ENCODE measurements at places on chromosomes 2 and 18.

- DNase-seq = no peak
Observed at GRCh38 chr2:209762563-209762962, 9.1 kb upstream of the UNC80 start.

- DNase-seq = no peak
Observed at GRCh38 chr2:190795686-190796085, 84.9 kb upstream of the GLS start.

- peak; percentile 60 for DNase-seq
Observed at GRCh38 chr2:153478289-153479261, at the start of gene RPRM. Gene RPRM (minus strand): TSS chr2:153478762. CDS start chr2:153478565, 197 bp downstream.

DNA sequence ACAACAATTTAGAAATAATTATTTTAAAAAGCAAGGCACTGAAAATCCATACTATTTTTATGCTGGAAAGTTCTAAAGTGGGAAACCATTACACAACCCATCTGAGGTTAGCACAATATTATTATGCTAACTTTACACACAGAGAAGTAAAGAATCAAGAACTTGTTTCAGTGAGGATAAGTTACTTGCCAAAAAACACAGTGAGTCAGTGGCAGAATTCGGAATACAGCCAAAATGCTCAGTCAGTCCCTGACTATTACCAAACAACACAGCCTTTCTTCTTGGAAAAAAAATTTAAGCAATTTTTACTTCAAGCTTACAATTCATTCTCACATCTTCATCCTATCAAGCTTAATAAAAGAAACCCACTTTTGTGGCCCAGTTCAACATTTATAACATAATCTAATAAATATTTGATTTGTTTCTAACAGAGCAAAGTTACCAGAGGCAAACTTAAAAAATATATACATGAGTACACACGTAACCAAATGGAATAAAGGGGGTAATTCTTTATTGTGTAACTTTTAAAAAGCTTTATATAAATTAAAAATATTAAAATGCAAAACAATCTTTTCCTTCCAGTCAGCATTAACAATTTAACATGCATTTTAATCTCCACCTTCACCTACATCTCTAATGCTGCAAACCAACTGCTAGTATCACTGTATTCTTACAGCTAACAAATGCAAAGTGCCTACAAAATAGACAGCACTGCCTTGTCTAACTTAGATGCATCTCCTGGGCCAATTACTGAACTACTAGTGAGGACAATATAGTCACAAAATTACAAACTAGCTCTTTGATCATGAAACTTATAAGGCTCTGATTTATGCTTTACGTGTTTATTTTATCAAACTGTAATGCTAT, 55.2 kb downstream of the CCDC88A start:
- peak; percentile 98 for DNase-seq

DNA sequence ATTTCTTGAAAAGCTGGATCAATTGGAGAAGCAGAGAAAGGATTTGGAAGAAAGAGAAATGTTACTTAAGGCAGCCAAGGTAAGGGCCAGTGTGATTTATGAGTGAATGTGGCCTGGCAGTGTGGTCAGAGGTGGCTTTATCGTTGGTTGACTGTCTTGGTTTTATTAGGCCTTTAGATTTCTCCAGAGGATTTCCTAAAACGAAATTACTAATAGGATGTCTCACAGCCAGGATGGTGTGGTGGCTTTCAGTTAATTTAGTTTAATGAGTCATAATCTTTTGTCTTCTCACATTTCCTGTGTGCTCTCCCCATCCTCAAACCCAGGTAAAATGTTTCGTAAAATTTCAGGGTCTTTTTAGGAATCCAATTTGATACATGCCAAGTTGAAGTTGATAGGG, 100.8 kb downstream of the TAF4B start:
- no peak for DNase-seq

DNA sequence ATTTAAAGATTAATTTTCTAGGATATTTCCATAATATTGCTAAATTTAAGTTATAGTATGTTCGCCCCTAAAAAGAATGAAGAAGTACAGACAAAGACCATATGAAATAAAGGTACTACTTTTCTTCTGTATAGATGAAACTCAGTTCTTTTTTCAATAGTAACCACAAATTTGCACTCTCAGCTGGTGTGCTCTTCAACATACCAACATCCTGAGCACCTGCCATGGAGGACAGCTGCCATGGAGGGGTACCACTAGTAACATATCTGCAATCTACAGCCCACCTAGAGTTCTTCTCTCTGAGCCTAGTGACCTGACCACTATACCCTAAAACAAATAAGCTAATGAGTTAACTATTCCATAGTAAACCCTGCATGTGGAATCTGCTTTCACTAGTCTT, 36.8 kb upstream of the ERCC3 start:
- no peak for DNase-seq

DNA sequence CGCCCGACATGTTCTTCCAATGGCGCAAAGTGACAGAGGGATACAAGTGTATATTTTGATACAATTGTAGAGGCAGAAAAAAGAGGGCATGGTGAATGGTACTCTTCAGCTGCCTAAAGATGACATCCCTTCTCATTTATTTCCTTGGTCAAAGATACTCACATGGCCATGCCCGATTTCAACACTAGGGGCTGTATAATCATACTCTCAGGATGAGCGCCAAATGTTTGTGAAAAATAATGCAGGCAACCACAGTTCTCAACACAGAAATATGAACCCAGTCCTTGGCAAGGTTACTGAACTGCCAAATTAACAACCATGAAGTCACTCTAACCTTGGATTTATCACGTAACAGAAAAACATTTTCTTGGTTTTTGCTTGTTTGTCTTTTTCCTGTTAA, 204.4 kb downstream of the CCDC102B start:
- no peak for DNase-seq

DNA sequence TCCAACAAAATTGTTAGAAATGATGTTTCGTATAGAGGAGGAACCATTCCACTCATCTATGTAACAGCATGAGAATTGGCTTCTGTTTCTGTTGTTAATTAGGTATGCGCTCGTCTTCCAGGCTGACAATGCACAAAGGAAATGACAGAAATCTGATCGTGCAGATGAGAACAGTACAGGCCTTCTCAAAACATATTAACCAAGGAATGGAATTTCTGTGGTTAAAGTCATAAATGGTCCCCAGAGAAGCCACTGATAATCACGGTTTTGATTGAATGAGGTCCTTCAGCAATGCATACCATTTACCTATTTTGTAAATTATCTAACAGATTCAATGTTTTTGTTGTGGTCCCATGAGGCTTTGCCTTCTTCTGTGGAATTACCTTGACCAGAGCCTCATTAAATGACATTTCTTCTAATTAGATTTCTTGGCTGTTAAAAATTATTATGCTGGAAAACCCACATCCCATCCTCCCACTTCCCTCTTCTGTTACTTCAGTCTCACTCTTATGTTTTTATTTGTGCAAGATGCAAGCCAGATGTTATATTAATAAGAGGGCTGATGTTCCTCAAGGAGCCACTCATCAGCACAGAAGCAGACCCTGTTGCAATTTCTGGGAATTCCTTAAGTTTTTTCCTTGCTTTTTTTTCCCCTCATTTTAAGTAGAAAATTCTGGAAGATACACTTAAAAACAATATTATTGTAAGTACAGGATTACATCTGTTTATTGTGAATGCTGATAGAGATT, 395.8 kb downstream of the PID1 start:
- peak; percentile 25 for DNase-seq

DNA sequence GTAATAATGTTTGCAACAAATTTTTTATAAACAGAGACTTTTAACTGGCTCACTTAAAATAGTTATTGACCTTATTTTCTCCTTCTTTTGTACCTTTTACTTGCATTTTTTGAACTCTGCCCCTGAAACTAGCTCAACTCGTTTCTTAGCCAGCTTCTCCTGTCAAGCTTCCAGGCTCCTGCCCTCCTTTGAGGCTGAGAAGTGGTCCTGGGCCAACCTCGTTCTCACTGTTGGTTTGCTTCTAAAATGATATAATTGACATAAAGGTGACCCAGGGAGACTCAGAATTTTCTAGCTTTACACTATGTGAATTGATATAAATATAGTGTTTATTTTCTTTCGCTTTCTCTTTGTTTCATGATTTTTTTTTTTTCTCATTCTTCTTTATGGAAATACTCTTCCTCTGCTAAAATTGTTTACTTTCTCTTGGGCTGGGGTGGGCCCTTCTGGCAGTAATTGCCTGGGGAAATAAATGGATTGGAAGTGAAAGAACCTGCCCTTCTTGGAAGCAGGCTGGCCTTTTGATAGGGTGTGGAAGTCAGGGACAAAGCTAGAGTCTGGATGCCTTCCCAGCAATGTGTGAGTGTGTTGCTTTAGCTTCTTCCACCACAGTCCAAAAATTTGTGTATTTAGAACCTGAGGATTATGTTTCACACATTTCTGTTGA, 30.7 kb downstream of the GPD2 start:
- peak; percentile 65 for DNase-seq

GRCh38 chr2:27884601-27885000, 5.6 kb downstream of the RBKS start:
- DNase-seq = no peak

DNA sequence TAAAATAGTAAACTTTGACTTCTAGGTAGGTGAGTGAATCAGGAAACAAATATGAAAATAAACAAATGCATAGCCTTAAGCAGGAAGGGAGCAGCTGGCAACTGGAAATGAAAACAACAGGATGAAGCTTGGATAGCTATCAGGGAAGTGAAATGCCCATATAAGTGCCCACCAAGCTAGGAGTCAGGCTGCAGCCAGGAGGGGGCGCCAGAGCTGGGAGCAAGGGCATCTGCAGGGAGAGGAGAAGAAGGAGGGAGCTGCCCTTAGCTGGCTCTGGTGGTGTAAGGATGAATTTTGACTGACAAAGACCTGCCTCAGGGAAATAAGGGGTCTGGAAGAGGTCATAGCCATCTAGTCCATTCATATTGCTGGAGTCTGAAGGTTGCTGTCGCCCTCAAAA, 298.3 kb downstream of the TDRD15 start:
- no peak for DNase-seq

DNA sequence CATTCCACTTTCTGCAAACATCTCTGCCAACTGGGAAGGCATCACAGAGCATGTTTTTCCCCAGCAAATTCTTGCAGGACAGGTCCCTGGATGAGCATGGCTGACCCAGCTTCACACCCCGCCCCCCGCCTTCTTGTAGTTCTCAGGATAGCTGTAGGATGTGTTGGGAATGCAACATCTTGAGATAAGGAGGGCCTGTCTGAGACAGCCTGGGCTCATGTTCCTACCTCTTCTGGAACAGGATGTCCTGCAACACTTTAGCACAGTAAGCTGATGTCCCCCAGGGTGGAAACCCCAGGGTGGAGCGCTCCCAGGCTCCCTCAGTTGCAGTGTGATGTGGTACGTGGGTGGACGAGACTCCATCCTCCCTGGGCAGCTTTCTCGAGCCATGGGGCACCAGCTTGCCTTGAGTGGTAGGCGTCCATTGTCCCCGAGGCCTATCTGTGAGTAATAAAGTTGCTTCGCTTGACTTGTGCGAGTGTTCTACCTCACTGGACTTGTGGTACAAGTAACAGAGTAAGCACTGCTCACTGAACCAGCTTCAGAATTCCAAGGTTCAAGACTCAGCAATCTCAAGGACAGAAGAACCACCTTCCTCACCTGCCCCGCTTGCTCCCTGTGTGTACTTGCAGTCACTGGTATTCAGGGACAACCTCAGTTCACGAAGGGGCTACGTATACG, 48.6 kb downstream of the EMX1 start:
- no peak for DNase-seq

DNA sequence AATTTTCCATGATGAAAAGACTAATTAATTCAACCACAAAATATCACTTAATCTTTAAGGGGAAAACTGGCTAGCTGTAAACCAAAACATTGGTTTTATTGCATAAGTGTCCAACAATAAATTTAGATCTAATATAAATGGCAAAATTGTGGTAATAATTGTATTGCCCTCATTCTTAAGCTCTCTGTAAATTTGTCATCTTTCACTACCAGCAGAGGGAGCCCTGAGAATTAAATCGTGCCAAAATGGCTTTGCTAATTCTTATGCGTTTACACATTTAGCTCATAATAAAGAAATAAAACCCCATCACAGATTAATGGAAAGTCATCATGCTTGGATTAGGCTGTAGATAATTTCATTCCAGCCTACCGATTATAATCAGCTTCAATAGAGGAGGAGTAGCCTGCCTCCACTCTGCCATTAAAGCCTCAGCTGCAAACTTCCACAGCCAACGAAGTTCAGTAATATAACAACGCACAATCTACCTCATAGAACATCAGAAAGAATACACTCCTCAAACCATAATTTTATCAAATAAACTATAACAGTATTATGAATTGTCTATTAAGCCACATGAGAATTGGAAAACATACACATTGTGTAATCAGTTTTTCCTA, 70.0 kb upstream of the ATP5MC3 start:
- DNase-seq = peak; percentile 61

DNA sequence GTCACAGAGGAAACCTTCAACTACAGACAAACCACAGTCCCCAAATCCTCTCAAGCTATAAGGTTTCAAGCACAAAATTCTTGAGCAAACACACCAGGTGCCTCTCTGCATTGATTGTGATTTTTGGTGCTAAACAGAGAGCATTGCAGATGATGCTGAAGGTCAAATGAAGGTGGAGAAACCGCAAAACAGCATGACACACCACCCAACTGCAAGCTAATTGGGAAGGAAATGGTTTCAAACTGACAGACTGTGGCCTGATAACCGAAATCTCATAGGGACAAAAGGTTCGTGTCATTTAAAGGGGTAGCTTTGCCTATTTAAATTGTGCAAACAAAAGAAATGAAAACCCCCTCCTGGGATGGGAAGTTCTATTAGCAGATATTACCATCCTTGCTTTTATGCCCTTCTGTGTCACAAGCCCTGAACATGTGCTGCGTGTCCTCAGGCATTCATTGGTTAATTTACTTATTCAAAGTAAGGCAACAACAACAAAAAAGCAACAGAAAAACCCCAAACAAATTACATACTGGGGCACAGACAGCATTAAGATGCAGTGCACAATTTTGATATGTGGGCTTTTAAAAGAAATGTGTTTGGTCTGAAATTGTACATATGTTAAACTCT, 154.9 kb downstream of the AQP4 start:
- DNase-seq = no peak

- no peak for DNase-seq
Observed at GRCh38 chr18:73954268-73954667, 193.4 kb downstream of the FBXO15 start.
